Osteocyte (in vitro differentiated cells): ENCODE measurements at places on chromosomes 16 and 17. TPM values are rescaled to one million over a fixed set of nuclear protein-coding genes. Genes with fewer than 3 reads are reported as not detected.
A peak's percentile ranks its signal among the peaks of the same experiment; 100 is the strongest.

Gene CWC25
- total RNA-seq = 16.5 and 17.2 TPM in 2 replicates

Gene PRAC2
- not detected in 2 replicates for total RNA-seq

- peak; percentile 92 for DNase-seq
- peak overlapping the region; percentile 86 for H3K4me3 ChIP-seq
- no peaks in the 10 kb centered on the region for H3K27me3 ChIP-seq
- H3K27ac ChIP-seq = peak overlapping the region; percentile 95
- peaks cover 51% of the 10 kb centered on the region for H3K4me1 ChIP-seq
- H3K36me3 ChIP-seq = no peaks in the 10 kb centered on the region
Measured at GRCh38 chr17:42677921-42678781, 1.4 kb upstream of the PLEKHH3 start.

DNA sequence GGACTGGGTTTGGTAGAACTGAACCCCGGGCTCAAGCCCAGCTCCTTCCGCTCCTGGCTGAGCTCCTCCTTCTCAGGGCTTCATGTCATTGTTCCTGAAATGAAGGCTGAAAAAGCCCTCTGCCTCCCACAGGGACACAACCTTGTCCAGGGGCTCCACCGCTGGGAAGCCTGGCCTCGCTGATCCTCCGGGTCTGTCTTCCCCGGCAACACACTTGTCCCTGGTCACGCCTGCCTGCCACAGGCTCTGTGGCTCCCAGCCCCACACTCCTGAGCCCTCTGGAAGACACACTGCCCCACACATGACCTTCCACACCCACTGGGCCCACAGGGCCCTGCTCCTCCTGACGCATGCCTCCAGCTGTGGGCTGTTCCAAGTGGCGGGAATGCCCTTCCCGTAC is 18.0 kb upstream of the ZC3H18 start:
- H3K27me3 ChIP-seq = peaks cover 24% of the 10 kb centered on the region
- H3K4me3 ChIP-seq = no peak overlapping the region
- no peaks in the 10 kb centered on the region for H3K36me3 ChIP-seq

- peak; percentile 95 for DNase-seq
- H3K27ac ChIP-seq = peak overlapping the region; percentile 97
- H3K27me3 ChIP-seq = no peaks in the 10 kb centered on the region
- peak overlapping the region; percentile 62 for H3K4me3 ChIP-seq
- H3K36me3 ChIP-seq = no peaks in the 10 kb centered on the region
Measured at GRCh38 chr16:87203060-87203656, 114.0 kb downstream of the C16orf95 start.

Gene UMOD
- total RNA-seq = not detected in 2 replicates

Gene ITGAL
- not detected in 2 replicates for total RNA-seq

GRCh38 chr16:55911616-55912015 is 36.4 kb upstream of the CES5A start:
- no peaks in the 10 kb centered on the region for H3K36me3 ChIP-seq
- H3K4me3 ChIP-seq = no peak overlapping the region
- DNase-seq = peak; percentile 13
- H3K27ac ChIP-seq = no peak overlapping the region
- no peaks in the 10 kb centered on the region for H3K27me3 ChIP-seq
- no peaks in the 10 kb centered on the region for H3K4me1 ChIP-seq

Gene BTBD17
- not detected in 2 replicates for total RNA-seq

DNA sequence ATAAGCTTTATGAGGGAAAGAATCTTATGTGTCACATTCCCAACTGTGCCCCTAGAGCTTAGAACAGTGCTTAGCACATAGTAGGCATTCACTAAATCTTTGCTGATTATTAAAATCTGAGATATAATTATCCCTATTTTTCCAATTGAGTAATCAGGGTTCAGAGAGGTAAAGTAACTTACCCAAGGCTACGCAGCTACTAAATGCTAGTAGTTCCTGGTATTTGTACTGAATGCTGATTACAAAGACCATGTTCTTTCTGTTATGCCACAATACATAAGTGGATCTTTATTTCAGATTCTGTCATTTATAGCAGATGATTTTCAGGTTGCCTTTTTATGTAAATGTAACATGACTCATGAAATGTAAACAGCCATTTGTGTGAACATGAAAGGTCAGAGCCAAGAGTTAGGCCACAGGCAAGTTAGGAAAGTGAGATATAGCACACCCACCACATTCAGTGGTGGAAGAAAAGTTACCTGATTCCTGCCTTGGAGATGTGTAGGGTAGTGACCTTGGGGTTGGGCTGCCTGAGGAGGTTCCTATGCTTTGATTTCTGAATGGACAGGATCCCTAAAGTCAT is 77.2 kb downstream of the FTO start:
- no peak overlapping the region for H3K4me3 ChIP-seq
- no peak overlapping the region for H3K27ac ChIP-seq
- peaks cover 61% of the 10 kb centered on the region for H3K4me1 ChIP-seq
- no peak for DNase-seq

Gene TPSG1
- not detected in 2 replicates for total RNA-seq

Gene SPAG9
- 100 and 108 TPM in 2 replicates for total RNA-seq

Gene RAP1GAP2
- 6.3 and 7.8 TPM in 2 replicates for total RNA-seq

DNA sequence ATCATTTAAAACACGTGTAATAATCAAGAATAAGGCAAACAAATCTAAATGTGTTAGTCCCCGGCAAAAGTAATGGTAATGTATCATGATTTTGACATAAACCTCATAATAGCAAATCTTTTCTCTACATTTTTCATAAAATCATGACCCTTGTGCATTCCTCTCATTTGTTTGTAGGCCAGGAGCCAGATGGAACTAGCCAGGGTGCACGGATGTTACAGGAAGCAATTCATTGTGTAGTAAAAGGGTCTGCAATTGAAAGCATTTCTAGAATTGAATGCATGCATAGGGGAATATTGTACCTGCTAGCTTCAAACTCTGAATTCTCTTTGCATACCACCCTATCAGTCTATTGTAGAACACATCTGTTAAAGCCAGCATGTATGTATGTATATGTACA is 66.6 kb downstream of the CNTNAP4 start:
- H3K4me1 ChIP-seq = no peaks in the 10 kb centered on the region
- no peak overlapping the region for H3K27ac ChIP-seq
- no peaks in the 10 kb centered on the region for H3K27me3 ChIP-seq
- no peaks in the 10 kb centered on the region for H3K36me3 ChIP-seq
- no peak overlapping the region for H3K4me3 ChIP-seq
- no peak for DNase-seq

DNA sequence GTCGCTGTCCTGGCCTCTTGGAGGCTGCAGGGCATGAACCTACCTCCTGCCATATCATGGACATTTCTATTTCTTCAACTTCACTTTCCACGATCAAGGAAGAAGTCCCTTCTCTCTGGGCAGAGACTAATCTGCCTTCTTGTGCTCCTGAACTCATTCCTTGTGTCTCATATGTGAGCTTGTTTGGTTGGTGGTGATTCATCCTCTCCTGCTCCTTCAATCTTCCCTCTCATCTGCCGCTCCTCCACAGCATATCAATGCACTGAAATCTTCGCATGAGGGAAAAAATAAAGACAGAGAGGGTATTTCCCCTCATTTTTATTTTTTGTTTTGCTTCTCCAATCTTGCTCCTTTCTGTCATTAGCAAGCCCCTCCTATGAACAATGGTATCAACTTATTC is 571.7 kb upstream of the GOT2 start:
- H3K27me3 ChIP-seq = no peaks in the 10 kb centered on the region
- DNase-seq = no peak
- no peaks in the 10 kb centered on the region for H3K36me3 ChIP-seq
- H3K4me3 ChIP-seq = no peak overlapping the region

- no peak overlapping the region for H3K27ac ChIP-seq
- H3K4me3 ChIP-seq = no peak overlapping the region
- no peak for DNase-seq
- H3K4me1 ChIP-seq = peaks cover 31% of the 10 kb centered on the region
Measured at GRCh38 chr17:66331038-66331816, 28.8 kb downstream of the PRKCA start.

DNA sequence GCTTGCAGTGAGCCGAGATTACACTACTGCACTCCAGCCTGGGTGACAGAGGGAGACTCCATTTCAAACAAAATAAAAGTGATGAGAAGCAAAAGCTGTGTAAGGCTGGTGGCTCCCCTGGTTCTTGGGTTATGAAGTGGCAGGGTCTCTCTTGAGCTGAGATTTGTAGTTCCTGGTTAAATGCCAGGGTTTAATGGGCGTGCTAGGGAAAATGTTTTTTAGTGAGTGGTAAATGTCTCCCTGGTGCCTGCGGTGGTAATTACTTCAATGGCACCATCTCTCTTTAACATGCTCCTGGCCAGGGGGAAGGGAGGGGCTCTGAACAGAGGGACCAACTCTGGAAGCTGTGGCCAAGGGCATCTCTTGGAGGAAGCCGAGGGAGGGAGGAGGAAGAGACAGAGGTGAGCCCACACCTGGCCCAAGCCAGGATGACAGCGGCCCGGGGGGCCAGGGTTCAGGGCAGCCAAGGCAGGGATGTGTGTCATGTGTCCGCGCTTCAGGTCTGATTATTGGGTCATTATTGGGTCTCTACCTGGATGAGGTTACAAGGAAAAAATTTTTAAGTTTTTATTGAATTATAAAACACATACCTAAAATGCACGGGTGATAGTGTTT is 17.8 kb upstream of the RPL38 start:
- no peaks in the 10 kb centered on the region for H3K36me3 ChIP-seq
- peaks cover 20% of the 10 kb centered on the region for H3K27me3 ChIP-seq
- no peaks in the 10 kb centered on the region for H3K4me1 ChIP-seq

- peaks cover 5% of the 10 kb centered on the region for H3K4me1 ChIP-seq
- no peak overlapping the region for H3K4me3 ChIP-seq
- H3K27me3 ChIP-seq = peaks cover 3% of the 10 kb centered on the region
- H3K27ac ChIP-seq = no peak overlapping the region
- no peaks in the 10 kb centered on the region for H3K36me3 ChIP-seq
- no peak for DNase-seq
Measured at GRCh38 chr17:9922012-9922848, 17.2 kb upstream of the RCVRN start.

DNA sequence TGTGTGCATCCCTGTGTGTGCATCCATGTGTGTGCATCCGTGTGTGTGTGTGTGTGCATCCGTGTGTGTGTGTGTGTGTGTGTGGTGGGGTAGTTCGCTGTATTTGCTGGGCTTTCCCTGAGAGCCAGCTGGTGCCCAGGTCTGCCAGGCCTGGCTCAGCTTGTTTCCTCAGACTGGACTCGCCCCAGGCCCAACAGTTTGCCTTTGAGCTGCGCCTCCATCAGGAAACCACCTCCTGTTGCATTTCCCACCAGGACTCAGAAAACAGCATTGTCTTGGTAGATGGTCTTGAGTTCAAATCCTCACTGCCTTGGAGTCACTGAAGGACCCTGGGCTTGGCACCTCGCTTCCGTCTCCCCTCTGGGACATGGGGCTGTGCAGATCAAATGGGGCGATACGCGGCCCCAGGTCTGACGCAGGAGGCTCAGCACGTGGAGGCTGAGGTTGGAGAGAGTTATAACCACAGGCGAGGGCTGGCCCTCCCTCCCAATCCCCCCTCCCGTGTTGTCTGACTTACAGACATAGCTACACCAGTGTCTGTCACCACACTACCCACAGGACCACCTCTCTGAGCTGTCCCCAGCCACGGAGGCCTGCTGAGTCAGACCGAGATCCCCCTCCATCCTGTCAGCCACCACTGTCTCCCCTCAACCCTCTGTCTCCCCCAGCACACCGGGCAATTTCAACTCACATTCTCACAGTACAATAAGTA is 4.7 kb downstream of the ITGAE start:
- no peak overlapping the region for H3K27ac ChIP-seq
- no peaks in the 10 kb centered on the region for H3K36me3 ChIP-seq
- H3K27me3 ChIP-seq = no peaks in the 10 kb centered on the region
- peaks cover 17% of the 10 kb centered on the region for H3K4me1 ChIP-seq
- DNase-seq = no peak

GRCh38 chr16:46690281-46691178 is 1.1 kb downstream of the ORC6 start:
- peaks cover 22% of the 10 kb centered on the region for H3K4me1 ChIP-seq
- H3K27ac ChIP-seq = no peak overlapping the region
- H3K36me3 ChIP-seq = no peaks in the 10 kb centered on the region
- DNase-seq = no peak
- H3K4me3 ChIP-seq = no peak overlapping the region
- H3K27me3 ChIP-seq = no peaks in the 10 kb centered on the region

GRCh38 chr17:80800481-80801391 is 190.9 kb upstream of the CHMP6 start:
- peaks cover 28% of the 10 kb centered on the region for H3K4me1 ChIP-seq
- no peak overlapping the region for H3K27ac ChIP-seq
- no peak for DNase-seq
- H3K4me3 ChIP-seq = no peak overlapping the region
- H3K36me3 ChIP-seq = peaks cover 4% of the 10 kb centered on the region
- H3K27me3 ChIP-seq = no peaks in the 10 kb centered on the region

DNA sequence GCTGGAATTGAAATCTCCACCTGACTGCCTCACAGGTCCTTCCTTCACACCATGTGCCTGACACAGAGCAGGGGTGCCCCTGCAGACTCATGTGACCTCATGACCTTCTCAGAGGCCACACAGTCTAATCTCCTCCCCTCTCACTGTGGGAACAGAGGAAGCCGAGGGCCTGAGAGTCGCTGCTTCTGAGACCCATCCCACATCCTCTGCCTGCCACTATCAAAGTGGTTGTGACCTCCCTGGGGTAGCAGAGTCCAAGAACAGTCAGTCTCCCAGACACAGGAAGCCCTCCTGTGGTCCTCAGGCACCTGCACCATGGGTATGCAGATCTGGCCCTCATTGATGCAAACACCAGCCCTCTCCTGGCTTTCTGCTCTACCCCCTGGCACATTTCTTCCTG is 78.5 kb downstream of the RAB11FIP4 start:
- no peaks in the 10 kb centered on the region for H3K36me3 ChIP-seq
- H3K4me1 ChIP-seq = no peaks in the 10 kb centered on the region
- H3K27ac ChIP-seq = no peak overlapping the region
- peaks cover 23% of the 10 kb centered on the region for H3K27me3 ChIP-seq
- no peak overlapping the region for H3K4me3 ChIP-seq
- no peak for DNase-seq

GRCh38 chr16:68617734-68618133 is 27.4 kb upstream of the CDH3 start:
- no peak for DNase-seq
- no peak overlapping the region for H3K27ac ChIP-seq
- H3K4me3 ChIP-seq = no peak overlapping the region
- H3K27me3 ChIP-seq = peaks cover 8% of the 10 kb centered on the region
- no peaks in the 10 kb centered on the region for H3K4me1 ChIP-seq
- no peaks in the 10 kb centered on the region for H3K36me3 ChIP-seq

Gene MEIOC
- 0.75 TPM in 1 of 2 replicates, not detected in the other for total RNA-seq

DNA sequence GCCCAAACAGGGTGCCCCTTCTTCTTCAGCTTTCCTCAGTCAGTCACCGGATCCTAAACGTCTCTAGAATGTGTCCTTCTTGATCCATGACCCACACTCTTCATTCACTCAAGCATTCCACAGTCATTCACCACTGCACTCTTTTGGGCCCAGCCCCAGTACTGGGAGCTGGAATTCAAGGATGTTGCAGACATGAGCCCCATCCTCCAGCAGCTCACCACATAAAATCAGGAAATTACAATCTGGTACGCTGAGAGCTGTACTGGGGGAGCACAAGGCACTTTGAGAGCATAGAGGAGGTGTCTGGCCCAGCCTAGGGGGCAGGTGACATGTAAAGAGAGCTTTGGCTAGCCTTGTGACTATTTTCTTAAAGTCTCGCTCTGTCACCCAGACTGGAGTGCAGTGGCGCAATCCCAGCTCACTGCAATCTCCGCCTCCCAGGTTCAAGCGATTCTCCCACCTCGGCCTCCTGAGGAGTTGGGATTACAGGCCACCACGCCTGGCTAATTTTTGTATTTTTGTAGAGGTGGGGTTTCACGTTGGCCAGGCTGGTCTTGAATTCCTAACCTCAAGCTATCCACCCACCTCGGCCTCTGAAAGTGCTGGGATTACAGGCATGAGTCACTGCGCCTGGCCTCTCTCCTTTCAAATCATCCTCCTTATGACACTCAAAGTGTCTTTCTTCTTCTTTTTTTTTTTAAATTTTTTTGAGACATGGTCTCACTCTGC is 18.7 kb downstream of the CES4A start:
- DNase-seq = no peak
- no peaks in the 10 kb centered on the region for H3K4me1 ChIP-seq
- H3K27ac ChIP-seq = no peak overlapping the region
